SK-N-SH (cell line): ENCODE measurements at places on chromosomes 6 and 20.
A peak's percentile ranks its signal among the peaks of the same experiment; 100 is the strongest.

GRCh38 chr6:106225581-106225980 is 100.0 kb downstream of the ATG5 start:
- DNase-seq, result no peak

DNA sequence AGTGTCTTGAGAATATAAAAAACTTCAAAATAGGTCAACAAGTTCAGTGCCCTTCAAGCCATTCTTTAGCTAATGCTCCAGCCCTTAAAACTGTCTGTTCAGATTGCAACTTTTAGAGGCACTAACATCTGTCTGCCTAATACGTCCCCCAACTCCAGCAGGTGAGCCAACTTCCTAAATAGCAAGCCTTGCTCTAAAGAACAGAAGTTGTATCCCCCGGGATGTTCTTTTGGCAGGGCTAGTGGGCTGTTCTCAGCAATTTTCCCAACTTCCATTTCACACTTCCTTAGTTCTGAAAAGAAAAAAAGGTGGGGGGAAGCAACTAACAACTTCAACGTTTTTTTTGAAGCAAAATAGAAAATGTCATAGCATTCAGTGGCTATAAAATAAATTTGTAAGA is 290.0 kb upstream of the PTCHD4 start:
- DNase-seq, result no peak

DNA sequence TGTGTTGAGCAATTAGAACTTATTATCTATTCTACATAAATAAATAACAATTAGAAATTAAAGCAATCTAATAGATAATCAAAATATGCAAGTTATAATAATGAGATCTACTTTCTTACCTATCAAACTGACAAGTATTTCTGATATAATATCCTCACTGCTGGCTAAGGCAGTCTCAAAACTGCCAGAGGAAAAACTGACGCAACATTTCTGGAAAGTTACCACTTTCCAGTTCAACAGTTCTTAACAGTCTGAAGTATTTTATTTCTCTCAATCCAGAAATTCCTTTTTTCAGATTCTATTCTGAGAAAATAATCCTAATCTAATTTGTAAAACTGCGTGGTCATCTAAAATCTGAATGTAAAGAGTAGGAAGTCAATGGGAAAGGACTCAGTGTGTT is 121.0 kb downstream of the TRDN start:
- no peak for DNase-seq

GRCh38 chr20:4780245-4780644 is 58.5 kb downstream of the PRND start:
- DNase-seq, result no peak

- no peak for DNase-seq
These were observed 156.2 kb upstream of the PLCB4 start for GRCh38 chr20:8912731-8913130.

- peak; percentile 10 for DNase-seq
These were observed 53.1 kb downstream of the DSTN start for GRCh38 chr20:17622851-17623508.

DNA sequence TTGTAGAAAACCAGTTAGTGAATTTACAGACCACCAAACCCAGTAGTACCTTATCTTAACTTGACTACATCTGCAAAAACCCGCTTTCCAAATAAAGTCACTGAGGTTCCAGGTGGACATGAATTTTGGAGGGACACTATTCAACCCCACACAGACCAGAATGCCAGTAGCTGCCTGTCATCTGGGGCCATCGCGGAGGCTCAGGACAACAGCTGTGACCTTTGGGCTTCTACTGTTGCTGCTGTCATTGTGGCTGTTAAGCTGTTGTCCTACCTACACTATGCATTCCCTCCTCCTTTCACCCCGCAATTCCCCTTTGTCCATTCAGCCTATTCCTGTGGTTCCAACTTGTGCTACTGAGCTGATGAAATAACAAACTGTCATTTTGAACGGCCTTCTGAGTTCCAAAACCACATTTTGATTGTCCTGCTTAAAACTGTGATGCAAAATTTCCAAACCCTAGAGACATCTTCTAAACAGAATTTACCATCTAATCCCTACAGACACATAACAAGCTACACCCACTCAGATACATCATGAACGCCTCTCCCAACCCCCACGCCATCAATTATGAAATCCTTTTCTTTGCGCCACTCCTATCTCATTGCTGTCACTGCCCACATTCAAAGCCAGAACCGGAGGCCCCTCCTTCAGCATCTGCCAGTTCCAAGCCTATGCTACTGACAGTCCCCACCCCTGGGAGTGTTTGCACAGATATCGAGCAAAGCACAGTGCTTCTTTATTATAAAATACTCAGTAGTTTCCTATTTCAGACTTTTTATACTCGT is 125.0 kb downstream of the C6orf118 start:
- no peak for DNase-seq

GRCh38 chr6:14499841-14500240 is 382.3 kb downstream of the CD83 start:
- no peak for DNase-seq

DNA sequence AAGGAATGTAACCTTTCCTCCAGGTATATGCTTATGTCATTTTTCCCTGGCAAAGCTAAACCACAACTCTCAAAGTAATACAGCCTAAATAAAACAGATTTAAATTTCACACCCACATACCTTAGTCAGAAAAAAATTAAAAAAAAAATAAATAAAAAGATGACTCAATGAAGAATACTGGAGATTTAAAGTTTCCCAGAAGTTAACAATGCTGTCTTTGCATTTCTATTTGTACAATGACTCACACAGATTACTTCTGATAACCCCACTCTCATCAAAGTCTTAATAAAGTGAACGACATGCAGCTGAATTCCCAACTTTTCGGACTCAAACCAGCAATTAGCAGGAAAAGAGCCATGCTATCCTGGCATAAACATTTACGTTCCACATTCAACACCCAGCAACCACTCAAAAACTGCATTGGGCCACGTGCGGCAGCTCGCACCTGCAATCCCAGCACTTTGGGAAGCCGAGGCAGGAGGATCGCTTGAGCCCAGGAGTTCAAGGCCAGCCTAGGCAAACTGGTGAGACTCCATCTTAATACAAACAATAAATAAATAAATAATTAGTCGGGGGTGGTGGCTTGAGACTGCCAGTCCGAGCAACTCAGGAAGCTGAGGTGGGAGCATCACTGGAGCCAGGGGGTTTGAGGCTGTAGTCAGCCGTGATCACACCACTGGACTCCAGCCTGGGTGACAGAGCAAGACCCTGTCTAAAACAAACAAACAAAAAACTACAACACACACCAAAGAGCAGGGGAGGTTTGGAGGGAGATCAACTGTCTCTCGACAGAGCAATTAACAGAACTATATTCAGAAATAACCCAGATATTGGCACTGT is 130.5 kb downstream of the WDR27 start:
- no peak for DNase-seq

DNA sequence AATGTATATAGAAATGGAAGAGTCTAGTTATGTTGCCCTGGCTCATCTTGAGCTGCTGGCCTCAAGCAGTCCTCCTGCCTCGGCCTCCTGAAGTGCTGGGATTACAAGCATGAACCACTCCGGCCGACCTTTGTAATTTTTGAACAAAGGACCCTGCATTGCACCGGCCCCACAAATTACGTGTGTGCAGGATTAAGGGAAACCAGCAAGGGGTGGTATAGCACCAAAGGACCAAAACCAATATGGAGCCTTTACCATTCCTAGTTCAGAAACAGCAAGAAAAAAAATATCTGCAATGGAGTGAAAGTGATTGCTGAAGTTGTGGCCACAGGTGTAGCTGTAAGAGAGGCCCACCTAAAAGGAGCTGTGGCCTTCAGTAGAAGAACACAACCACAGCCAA is 8.2 kb upstream of the TRERF1 start:
- no peak for DNase-seq

DNA sequence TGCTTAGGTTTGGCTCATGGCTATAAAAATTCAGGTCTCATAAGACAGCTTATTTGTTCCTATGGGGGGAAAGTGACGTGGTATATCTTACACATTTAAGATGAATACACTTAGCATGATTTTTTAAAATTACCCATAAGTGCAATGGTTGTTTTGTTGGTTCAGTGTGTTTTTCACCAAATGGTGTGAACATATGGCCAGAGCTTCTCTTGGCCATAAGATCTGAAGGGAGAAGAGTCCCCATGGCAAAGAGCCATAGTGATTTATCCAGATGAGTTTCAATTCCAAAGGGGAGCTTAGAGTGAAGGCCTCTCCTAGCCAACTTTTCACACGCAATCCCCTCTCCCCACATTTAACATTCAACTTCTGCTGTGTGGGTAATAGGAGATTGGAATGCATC is 107.6 kb downstream of the TMEM242 start:
- no peak for DNase-seq

DNA sequence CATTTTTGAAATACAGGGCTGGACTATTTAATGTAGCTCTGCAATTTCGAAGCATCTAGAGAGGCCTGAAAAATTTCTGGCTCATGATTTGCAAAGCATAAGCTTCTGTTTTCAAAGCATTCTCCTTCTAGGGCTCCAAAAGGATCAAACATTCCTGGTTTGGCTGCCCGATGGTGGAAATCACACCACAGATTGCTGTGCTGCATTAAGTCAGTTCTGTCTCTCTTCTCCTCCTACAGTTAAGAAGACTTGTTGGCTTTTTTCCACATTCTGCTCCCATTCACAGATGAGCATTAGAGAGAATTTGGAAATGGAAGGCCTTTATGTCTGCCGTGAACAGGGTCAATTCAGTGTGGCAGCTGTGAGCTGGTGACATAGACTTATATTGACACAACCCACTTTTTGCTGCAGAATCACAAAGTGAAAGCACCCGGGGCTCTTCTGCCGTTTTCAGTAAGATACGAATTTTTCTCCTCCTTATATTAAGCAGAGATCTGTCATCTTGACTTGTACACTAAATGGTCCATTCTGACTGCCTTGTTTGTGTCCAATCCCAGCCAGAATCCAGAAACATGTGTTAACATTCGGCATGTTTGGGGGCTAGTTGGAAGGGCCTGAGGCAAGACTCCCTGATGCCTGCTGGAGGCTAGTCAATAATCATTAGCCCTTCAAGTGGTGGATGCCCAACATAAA is 330.8 kb upstream of the DEFB112 start:
- DNase-seq, result peak; percentile 0

DNA sequence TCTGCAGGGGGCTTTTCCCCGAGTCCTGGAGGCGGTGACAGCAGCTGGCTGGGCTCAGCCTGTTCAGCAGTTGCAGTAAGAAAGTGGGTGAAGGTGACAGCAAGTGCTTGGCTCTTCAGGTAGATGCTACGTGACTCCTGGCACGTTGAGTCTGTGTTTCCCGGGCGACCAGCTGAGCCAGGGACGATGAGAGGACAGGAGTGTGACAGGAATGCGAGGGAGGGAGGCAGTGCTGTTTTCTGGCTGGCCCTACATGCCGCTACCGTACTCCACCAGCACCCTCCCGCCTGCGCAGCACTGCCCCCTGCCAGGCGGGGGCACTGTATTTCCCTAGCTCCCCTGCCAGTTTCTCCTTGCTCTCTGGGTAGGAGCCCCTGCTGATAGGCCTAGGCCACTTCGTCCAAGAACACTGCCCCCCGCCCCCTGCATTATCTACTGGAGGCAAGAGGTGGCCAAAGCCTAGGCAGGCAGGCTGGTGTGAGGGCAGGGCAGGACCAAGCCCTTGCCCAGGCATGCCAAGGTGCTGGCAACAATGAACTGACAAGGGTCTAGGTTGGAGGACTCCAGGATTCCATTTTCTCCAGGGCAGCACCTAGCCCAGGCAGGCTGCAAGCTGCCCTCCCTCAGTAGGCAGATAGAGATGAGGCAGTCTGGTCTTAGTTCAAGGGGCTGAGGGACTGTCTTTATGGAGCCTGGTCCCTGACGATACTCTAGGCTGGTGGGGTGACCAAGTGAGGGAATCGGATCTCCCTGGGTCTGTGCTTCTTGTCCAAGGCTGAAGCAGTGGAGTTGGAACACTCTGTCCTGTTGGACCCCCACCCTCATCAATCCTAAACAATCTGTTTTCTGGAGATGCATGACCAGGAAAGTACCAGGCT is 19.2 kb downstream of the MRPS18A start:
- DNase-seq, result peak; percentile 76

GRCh38 chr6:15544321-15544900 is 118.4 kb downstream of the DTNBP1 start:
- DNase-seq, result no peak

- no peak for DNase-seq
These were observed 51.5 kb upstream of the TRAF3IP2 start for GRCh38 chr6:111657146-111657545.

DNA sequence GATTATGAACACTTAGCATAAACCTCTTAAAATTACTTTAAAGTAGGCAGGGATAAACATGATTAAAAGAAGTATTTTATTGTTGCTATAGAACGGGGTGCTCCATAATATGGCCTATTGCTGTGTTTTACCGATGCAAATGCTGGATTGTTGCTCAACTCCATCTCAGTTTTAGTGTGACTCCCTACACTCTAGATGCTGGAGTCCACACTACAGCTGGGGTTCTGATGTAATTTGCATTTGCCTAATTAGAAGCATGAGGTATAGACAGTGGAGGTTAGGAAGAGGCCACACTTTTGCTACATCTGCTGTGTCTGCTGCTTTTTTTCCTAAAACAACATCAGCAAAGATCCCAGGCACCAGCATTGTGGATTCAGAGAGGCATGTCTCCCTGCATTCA is 6.7 kb upstream of the HMGN3 start:
- DNase-seq, result no peak

- no peak for DNase-seq
These were observed 296.8 kb downstream of the CLIC5 start for GRCh38 chr6:45718871-45719270.

GRCh38 chr6:145836170-145836569 is 21.6 kb upstream of the FBXO30 start:
- DNase-seq, result no peak

DNA sequence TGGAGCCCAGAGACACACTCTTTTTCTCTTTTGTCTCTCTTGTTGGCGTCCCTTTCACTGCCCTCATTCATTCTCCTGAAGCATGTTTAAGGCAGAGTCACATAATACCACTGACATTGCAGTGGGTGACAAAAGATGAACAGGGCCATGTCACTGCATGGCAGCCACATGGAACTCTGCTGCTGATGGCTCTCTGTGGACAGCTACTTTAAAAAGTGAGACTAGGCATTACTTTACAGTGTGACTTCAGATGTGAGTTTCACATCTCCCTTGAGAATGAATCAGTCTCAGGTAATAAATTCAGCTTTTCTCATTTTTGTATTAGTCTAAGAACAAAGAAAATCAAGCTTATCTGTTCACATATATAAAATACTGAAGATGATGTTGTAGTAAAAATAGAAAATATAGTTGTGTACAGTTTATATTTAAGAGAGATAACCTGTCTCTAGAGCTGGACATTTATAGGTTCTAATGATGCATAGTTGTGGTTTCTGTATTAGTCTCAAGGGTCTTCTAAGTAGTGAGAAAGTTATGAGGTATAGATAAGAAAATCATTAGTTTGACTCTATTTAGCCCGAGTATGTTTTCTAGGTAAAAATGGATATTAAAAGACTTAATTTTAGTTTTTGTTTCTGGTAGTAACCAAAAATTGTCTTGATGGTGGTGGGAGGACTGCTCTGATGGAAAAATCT is 6.1 kb downstream of the MRS2 start:
- DNase-seq, result no peak

- no peak for DNase-seq
These were observed 53.4 kb downstream of the NEDD9 start for GRCh38 chr6:11179088-11179418.

DNA sequence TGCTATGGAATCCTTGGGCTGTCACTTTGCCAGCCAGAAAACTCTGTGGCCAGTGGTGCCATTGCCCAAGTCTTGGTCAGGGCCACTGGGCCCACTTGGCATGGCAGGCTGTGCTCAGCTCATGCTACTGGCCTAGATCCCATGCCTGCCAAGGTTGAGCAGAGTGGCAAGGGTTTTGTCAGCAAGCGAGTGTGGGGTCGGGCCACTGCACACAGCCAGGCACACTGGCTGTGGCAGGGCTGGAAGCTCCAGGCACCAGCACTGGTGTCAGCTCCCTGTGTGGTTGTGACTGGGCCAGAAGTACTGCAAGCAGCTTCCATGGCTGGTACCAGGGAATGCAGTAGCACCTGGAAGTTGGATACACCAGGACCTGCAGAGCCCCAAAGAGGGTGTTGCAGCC is 846.8 kb downstream of the EYS start:
- DNase-seq, result no peak
